Activated naive CD4-positive, alpha-beta T cell treated with Interleukin-2 at 50 U/mL for 16 hours (primary cell): ENCODE measurements at places on chromosomes 6 and 20.

GRCh38 chr6:134031696-134032255, 20.6 kb downstream of the SLC2A12 start:
- DNase-seq: no peak

DNA sequence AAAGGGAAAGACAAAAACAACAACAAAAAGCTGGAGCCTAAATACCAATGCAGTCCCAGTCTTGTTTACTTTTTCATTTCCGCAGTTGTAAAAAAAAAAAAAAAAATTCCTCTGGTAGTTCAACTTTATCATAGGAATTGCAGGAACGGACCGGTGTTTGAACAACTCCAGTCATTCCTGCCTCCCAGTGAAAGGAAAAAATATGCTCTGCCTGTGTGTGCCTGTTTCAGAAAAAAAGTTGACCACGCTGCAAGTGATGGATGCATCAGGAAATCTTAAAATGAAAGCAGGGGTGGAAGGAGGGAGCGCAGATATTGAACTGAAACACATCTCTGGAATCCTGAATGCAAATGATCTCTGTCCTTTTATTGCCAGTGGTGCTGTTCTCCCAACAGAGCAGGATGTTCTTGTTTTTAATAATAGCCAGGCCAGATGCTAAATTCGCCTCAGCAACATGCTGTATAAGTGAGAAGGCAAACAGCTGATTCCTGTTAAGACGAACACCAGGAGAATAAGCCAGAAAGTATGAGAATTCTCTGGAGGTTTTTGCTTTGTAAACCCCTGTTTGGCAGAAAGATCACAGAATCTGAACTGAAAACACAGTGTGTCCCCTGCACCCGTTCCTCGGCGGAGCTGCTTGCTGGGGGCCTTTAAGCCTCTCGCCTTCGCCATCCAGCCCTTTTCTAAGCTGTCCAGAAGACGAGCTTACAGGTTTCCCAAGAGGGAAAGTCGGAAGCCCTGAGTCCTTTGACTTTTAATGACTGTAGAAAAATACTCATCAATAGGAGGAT, 178.4 kb upstream of the SUPT3H start:
- DNase-seq: no peak

DNA sequence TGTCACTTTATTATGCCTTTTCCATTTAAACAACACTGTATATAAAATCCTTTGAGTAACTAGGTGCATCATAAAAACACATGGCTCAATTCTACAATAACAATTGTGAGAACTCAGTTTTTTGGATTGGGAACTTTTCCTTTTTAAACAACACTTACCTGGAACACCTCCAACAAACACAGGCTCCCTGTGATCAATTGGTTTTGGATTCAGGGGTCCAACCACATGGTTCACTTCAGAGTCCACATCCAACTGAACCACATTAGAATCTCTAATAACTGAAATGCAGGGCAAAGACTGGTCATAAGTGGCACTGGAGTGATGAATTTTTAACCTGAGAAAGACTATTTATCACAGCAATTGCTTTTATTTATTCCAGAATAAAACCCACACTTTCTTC, 26.5 kb downstream of the FAM229B start:
- DNase-seq: no peak

DNA sequence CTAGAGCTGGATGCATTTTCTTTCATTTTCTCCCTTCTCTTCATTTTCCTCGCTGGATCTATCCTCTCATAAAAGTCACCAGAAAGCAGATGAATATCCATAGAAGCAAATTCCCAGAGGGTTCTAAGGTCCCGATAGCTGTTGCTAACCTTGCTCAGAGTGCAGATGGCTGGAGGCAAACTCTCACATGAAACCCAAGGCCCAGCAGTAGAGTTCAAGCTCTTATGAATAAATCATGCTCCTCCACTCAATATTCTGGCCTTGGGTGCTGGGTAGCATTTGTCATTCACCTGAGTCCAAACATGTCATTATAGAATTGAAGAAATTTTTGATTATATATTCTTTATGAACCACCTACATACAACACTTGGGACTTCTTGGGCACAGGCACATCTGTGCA, 539.7 kb upstream of the MARCKS start:
- DNase-seq: no peak

GRCh38 chr6:43159599-43159998, 11.5 kb upstream of the SRF start:
- no peak for DNase-seq

DNA sequence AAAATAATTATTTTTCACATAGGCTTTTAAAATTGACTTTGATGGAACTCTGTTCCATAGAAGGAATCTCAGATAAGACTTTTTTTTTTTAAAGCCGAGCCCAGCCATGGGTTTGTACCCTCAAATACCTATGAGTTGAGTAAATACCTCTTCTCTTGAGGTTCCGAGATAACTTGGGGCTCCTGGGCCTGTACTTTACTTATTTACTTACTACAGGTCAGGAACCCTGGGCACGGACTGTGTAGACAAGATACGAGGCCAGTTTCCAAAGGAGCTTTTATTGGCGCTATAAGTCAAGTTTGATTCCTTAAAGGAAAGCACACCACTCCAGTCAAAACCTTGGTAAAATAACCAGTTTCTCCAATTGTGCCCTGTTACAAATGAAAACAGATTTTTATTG, 7.5 kb downstream of the AFG1L start:
- DNase-seq: no peak

- no peak for DNase-seq
Measured at GRCh38 chr6:16849280-16849987, 88.2 kb upstream of the ATXN1 start.

DNA sequence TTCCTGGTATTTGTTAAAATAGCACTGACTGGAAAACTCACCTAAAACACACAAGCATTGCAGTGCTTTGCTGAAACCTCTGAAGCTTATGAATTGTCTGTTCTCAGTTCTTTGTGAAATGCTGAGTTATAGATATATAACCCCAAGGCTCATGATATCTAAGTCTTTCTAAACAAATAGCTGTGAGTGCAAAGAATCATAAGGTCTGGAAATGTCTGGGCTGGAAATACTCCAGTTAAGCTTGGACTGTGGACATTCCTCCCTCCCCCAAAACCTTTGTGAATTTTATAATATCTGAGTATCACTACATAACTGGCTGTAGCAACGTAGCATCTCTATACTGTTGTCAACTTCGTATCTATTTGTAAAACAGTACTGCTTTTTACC, 69.1 kb downstream of the CBLN4 start:
- no peak for DNase-seq

- DNase-seq: no peak
Measured at GRCh38 chr6:89200706-89201215, 16.4 kb downstream of the GABRR1 start.

GRCh38 chr6:140043762-140044378, 669.4 kb upstream of the CITED2 start:
- no peak for DNase-seq

DNA sequence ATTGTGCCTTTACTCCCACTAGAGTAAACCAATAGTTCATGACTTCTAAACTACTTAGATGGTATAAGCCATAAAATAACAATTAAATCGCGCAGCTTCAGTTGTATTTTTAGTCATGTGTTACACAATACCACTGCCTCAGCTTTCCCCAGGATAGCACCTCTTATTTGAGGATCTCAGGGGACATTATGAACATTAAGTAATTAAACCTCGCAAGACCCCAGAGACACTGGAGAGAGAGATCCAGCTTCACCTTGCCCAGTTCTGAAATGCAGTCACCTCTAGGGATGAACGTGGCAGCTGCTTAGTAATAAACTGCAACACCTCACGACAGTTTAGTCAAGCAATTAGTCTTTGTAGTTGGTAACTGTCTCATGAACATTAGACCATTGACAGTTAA, 87.1 kb downstream of the CFAP61 start:
- DNase-seq: no peak

- DNase-seq: no peak
Measured at GRCh38 chr6:32931211-32931610, 9.6 kb downstream of the HLA-DMB start.

DNA sequence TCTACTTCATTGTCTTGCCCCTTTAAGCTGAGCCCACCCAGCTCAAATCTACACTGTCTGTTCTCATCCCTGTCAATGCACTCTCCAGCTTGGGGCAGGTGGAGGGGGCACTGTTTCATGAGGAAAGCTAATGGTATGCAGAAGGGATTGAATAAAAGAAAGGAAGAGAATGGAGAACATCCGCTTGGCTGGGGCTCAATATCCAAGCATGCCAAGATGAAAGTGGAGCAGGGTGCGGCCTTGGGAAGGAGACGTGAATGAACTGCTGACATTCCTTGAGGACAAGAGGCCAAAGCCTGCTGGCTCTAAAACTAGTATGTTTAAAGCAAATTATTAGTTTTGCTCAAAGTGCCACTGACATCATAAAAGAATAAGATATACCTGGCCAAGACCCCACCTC, 24.2 kb downstream of the AKAP12 start:
- no peak for DNase-seq

DNA sequence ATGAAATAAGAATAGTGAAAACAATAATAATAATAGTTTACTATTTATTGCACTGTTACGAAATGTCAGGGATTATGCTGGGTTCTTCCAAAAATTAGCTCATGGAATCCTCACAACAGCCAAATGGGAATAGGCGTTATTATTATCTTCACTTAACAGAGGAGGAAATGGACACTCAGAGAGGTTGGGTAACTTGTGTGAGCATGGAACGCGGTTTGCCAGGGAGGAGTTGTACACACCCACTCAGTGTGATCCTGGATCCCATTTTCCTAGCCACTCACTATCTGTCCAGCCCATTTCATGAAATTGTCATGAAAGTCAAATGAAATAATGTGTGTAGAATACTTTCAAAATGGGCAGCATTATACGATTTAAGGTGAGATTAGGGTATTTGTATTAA, 4.6 kb downstream of the NELFCD start:
- no peak for DNase-seq

- DNase-seq: no peak
Measured at GRCh38 chr6:158452191-158452590, 107.7 kb upstream of the TMEM181 start.

DNA sequence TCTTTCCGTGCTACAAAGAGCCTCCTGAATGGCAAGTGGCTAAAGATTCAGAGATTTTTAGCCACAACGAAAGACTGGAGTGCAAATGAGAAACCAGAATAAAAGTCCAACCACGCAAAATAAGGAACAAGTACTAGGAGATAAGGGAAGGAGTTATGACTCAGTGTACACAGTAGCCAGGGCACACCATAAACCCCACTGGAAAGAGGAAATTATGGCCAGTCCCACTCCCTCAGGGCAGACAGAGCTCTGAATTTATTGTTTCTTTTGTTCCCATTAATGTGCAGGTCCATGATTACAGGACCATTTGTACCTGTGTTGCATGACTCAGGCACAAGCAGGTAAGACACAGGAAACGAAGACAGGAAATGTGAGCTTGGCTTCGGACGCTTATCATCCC, 150.3 kb upstream of the PREP start:
- no peak for DNase-seq

DNA sequence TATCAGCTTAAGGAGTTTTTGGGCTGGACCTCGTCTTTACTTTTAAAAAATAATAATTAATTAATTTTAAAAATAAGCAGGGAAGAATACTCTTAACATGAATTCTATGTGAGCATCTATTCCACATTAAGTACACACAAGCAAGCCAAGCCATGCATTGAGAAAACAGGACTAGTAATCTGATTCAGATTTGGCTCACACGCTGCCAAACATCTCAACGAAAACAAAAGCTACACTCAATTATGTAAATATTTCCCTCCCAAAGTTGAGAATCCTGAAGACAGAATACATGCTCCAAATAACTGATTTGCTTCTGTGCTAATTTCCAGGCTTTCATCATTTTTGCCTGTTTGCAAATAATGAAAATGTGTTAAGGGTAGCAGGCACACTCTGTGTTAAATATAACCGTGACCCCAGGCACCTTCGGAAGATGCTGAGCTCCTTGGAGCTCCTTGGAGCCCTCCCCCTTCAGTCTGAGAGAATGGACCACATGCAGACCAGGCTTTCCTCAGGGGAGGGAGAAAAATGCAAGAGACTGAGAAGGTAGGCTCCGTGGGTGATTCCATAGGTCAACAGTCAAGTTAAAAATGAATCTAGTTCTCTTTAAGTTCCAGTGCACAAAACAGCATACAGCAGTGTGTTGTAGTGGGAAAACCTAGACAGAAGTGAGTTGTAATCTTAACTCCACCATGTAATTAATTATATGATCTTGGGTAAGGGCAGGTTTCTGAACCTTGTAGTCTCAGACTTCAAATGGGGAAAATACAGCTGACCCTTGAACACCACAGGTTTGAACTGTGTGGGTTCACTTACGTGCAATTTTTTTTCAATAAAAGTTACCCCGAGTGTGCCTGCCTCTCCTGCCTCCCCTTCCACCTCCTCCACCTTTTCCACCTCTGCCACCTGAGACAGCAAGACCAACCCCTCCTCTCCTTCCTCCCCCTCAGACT, 161.3 kb upstream of the RREB1 start:
- no peak for DNase-seq

- no peak for DNase-seq
Measured at GRCh38 chr6:133741375-133741861, 147.5 kb upstream of the TCF21 start.

GRCh38 chr6:15506066-15506465, 156.8 kb downstream of the DTNBP1 start:
- DNase-seq: no peak

DNA sequence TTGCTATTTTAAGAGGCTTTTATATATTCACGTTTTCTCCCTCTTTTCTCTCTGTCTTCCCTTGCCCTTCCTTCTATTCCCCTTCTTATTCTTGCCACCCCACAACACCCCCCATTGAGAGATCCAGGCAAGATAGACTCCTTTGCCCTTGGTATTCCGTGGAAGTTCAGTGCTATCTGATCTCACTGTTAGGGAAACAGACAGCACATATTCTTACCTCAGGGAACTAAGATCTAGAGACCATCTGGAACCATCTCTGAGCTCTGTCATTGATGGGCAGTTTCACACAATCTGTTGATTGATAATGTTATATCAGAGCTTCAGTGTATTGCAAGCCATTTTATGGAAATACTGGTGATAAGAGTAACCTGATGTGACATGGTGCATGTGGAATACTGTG, 228.8 kb downstream of the ARID1B start:
- no peak for DNase-seq

DNA sequence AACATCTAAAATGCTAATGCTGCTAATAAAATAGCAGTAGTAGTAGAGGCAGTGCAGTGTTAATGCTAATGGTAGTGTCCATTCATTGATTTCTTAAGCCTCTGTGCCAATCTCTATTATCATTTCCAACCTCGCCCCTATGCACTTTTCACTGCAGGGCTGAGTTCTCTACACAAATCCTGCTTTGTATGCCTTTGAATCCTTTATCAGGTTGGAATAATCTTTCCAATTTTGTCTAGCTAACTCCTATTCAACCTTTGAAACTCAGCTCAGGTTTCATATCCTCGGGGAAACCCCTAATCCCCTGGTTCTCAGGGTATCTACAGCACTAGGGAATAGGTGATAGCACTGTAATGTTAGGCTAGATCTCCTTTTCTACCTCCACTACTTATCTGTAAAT, 284.0 kb upstream of the RUNX2 start:
- DNase-seq: no peak

- DNase-seq: no peak
Measured at GRCh38 chr20:50724112-50724725, 7.2 kb upstream of the PARD6B start.

- no peak for DNase-seq
Measured at GRCh38 chr6:170441316-170441715, 111.8 kb downstream of the PSMB1 start.
